ENCODE measurements at places on chromosomes 7 and 10.

DNA sequence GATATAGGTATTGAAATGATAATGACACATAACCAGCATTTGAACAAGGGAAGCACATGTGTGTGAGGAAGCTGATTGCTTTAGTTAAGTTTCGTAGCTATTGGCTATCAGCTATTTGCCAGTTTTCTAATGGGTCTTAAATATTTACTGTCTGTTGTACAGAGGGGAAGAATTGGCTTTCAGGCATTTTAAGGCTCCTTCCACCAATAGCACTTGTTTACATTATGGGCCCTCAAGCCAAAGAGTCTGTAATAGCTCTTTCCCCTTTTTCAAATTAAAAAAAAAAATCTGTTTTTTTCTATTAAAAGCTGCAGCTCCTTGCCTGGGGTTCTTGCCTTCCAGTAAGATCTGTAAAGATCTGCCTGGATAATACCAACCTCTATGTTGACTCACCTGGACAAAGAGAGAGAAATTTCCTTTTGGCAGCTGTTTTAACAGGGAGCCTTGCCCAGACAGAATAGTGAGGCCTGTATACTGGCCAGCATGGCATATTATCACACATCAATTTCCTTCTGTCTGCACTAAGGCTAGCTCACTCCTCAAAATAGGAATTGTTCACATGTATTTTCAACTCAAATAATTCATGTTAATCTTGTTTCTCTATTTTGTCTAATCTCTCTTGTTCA lies 104.7 kb upstream of the LRGUK start:
- DNase-seq = no peak

DNA sequence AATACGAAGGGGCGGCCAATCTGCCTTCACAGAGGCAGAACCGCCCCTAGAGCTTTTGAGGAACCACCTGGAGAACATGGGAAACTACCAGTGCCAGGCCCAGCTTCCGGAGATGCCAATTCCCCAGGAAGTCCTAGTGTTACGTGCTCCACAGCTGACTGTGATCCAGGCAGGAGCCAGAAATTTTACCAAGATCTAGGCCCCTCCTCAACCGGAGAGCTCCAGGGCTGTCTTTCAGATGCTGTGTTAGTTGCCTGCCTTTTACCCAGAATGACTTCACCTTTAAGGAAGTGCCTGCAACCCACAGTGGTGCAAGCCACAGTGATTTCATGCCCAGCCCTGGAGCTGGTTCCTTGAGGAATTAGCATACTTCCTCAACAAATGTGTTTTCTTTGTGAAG lies 62.9 kb downstream of the ELMO1 start:
- DNase-seq = no peak

DNA sequence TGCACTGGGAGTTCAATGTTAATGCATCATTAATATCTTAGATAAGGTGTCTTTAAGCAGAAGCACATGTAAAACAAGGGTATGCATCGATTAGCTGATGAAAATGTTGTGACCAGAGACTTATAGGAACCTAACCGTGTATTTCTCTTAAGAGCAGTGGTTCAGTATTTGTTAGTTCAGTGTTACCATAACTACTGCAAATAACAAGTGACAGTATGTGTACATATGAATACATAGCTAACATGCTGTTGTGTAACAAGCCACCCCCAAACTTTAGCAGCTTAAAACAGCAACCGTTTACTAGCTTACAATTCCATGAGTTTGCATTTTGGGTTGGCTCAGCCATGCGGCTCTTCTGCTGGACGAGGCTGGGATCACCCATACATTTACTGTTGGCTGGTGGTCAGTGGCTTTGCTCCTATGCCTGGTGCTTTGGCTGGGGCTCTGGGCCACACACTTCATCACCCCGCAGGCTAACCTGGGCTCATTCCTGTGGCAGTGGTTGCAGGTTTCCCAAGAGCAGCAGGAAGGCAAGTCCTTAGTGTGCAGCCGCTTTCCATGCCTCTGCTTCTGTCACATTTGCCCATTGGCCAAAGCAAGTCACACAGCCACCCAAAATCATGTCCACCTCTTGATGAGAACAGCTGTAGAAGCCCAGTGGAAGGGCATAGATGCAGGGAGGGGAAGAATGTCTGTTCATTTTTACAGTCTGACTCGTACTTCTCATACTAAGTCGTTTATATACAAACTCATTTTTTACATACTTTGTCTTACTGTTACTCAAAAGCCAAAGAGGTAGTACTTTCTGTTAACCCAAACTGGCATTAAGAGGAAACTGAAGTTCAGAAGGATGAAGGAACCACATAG lies 103.3 kb upstream of the GATA3 start:
- no peak for DNase-seq

- DNase-seq = peak; percentile 22
Observed at GRCh38 chr10:103451091-103451813, 918 bp downstream of the CALHM2 start.

- no peak for DNase-seq
Observed at GRCh38 chr7:19709249-19709578, 377 bp upstream of the POLR1F start.

DNA sequence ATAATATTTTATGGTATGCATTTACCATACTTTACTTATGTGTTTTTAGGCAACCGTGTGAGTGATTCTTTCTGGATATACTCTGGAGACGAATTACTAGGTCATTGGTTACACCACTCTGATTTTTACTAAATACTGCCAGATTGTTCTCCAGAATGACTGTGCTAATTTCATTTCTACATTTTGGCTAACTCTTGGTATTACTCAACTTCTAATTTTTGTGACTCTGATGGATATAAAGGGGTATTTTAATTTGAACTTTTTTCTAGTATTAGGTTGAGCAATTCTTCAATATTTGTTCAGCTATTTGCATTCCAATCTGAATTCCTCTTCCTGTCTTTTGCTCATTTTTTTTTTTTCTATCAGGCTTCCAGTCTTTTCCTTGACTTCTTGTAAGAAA lies 223.6 kb downstream of the MDFIC start:
- DNase-seq = no peak

- DNase-seq = no peak
Observed at GRCh38 chr7:13737563-13737962, 251.9 kb downstream of the ETV1 start.

DNA sequence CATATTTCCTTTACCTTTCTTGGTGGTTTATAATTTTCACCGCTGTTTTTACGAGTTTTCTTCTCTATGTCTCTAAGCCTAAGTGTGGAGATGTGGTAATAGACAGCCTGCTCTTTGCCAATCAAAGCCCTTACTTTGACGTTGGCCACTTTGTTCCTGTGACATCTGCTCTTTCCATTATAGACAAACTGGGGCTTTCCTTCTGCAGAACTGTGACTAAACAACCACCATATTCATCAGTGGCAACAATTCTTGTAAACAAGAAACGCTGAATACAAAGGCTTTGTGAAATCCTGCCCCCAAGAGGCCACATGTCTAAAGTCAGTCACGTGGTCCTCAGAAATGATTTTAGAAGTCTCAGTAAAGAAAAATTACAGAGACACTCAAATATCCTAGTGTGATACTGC lies 59.6 kb upstream of the CAPZA2 start:
- DNase-seq = no peak

- DNase-seq = no peak
Observed at GRCh38 chr10:53619671-53620070, 847.1 kb upstream of the MBL2 start.

GRCh38 chr7:138698281-138698680 lies 2.9 kb downstream of the SVOPL start:
- no peak for DNase-seq

DNA sequence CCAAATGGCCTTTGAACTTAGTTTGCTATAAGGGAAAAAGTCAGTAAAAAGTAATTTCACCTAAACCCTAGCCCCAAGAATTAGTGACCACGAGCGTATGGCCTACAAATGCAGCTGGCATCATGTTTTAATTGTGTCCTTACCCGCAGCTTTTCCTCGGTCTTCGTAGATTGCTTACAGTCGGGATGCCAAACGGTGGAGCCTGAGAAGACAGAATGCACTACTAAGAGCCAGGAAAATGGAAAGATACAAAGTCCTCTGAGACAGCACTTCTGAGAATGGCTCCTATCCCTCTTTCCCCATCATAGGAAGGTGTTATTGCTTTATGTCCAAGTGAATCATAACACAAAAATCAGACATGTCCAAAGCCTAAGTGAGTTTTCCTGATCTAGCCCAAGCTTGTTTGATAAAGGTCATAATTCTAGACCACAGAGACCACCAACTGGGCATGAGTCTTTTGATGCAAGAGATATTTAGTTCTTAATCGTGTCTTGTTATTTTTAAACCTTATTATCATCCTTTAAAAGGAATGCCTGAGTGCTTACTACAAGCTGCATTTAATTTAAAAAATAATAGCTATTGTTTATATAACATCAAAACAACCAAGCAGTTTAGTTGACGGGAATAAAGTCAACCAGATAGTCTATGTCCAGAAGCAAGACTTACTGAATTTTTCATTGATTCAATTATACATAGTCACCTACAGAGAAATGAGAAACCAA lies 83.7 kb upstream of the AFAP1L2 start:
- no peak for DNase-seq

- no peak for DNase-seq
Observed at GRCh38 chr10:71708301-71708703, 11.3 kb downstream of the C10orf105 start.

DNA sequence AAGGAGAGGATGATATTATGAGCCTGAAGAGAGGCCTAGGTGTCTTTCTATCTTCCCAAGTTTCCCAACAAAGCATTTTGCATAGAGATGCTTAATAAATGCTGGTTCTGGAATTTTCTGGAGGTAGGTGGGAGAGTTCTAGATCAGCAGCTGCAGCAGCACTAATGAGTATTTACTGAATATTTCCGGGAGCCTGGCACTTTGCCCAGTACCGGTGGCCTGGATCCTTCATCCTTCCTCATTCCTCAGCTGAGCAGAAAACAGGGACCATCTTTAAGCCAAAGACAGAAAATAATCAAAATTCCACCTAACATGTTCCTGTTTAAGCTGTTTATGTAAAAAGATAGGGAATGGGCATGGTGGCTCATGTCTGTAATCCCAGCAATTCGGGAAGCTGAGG lies 813.2 kb upstream of the AUTS2 start:
- no peak for DNase-seq

DNA sequence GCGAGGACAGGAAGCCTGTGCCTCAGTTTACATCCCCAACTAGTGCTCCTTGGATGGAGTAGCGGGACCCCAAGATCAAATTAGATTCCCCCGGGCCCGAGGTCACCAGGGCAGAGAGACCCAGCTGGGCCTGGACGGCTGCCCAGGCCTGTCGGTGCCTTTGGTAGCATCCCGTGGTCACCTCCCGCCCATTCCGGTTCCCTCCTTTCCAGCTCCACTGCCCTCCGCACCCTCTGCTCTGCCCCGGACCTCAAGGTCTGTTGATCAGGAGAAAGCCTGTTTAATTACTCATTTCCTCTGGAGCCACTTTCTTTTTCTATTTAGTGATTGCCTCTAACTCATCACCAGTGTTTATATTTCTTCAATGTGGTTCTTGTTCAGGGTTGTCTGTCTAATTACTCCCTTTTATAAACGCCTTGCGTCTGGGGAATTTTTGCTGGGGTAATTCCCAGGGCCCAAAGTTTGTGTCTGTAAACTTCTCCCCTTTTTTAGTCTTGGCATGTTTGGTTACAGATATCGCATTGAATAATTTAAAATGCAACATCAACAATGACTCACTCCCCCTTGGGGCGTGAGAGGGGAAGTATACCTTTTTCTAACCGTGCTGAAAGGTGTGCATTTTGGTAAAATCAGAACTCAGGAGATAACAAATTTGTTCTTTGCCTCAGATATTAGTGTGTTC lies 1.9 kb downstream of the FOXK1 start:
- no peak for DNase-seq

GRCh38 chr7:36180121-36180520 lies 27.1 kb downstream of the EEPD1 start:
- no peak for DNase-seq

GRCh38 chr10:12535656-12536055 lies 186.3 kb downstream of the CAMK1D start:
- no peak for DNase-seq

- DNase-seq = no peak
Observed at GRCh38 chr7:70590126-70590854, 541.7 kb upstream of the GALNT17 start.

DNA sequence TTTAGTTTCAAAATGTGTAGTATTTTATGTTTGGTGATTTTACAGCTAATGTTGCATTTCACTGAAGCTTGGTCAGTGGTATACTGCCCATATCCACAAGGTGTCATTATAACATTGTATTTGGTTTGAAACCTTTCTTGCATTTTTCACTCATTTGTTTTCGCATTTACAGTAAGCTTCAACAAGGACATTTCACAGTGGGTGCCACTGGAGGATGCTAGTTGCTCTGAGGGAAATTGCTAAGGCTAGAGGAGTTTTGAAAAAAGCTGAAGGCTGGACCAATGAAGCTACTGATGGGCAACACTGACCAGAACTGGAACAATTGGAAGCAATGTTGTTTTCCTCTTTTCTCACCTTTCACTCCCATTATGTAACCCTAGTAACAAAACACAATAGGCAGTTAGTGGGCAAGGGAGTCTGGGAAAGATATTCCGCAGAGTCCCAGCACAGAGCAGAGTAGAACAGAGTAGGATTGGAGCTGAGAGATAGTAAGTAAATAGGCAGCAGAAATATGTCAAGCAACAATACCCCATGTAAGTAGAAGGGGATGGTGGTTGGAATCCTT lies 23.6 kb upstream of the SRI start:
- no peak for DNase-seq

DNA sequence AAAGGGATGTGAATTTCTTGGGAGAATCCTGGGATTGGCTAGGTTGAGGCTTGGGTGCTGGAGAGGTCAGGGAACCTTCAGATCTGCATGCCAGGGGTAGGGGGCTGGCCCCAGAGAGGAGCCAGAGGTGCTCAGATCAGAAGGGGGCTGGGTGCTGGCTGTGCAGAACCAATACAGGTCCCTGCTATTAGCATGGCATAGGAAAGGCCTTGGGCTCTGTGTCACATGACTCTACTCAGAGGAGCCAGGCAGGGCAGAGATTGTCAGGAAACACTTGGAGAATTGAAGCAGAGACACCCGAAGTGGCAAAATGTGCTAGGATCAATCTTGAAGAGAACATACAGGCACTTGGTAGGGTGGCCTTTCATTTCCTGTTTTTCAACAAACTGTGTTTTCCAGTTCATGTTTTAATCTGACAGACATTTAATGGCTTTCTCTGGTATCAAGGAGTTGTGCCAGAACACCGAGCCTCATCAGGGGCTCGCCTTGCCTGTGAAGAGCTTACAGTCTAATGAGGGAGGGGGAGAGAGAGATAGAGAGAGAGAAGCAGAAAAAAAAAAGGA lies 498.9 kb downstream of the RPS24 start:
- DNase-seq = no peak
